Activated CD4-positive, CD25-positive, alpha-beta regulatory T cell treated with anti-CD3 and anti-CD28 coated beads, Interleukin-2, amount 50 U/mL, for 72 hours (primary cell): ENCODE measurements at places on chromosomes 13 and 19.

GRCh38 chr13:43157796-43158195, 134.4 kb downstream of the DNAJC15 start:
- no peak for DNase-seq

DNA sequence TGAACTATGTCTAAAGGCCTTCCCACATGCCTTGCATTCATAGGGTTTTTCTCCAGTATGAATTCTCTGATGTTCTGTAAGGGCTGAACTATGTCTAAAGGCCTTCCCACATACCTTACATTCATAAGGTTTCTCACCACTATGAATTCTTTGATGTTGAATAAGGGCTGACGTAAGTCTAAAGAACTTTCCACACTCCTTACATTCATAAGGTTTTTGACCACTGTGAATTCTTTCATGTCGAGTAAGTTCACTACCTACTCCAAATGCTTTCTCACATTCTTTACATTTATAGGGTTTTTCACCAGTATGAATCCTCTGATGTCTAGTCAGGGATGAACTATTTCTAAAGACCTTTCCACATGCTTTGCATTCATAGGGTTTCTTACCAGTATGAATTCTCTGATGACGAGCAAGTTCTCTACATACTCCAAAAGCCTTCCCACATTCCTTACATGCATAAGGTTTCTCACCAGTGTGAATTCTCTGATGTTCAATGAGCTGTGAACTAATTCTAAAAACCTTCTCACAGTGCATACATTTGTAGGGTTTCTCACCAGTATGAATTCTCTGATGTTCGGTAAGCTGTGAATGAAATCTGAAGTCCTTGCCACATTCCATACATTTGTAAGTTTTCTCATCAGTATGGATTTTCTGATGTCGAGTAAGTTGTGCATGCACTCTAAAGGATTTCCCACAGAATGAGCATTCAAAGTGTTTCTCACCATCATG, 19.1 kb upstream of the ZNF260 start:
- DNase-seq, result no peak

DNA sequence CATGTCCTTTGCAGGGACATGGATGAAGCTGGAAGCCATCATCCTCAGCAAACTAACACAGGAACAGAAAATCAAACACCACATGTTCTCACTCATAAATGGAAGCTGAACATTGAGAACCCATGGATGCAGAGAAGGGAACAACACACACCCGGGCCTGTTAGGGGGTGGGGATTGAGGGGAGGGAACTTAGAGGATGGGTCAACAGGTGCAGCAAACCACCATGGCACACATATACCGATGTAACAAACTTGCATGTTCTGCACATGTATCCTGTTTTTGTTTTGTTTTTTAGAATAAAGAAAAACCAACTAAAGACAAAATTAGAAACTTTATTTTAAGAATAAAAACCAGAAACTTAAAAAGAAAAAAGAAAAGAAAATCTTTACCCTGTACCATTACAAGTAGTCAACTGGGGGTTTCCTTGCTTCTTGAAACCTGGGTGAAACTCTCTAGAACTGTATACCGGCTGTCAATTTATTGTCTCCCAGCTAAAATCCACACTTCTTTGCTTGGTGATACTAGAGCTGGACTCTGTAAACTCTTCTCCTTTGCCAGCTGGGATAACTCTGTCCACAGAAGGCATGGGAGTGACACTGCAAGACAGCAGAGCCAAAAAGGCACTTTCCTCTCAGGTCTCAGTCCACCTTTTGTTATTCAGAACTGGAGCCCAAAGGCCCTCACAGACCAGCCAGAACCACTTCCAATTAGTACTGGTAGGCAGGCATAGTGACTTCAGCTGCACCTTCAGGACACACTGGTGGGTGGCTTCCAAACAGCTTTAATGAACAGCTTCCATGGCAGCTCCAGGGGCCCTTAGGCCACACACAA, 9.0 kb downstream of the MICU2 start:
- no peak for DNase-seq

GRCh38 chr13:45670189-45670885, 31.8 kb upstream of the CBY2 start:
- no peak for DNase-seq

DNA sequence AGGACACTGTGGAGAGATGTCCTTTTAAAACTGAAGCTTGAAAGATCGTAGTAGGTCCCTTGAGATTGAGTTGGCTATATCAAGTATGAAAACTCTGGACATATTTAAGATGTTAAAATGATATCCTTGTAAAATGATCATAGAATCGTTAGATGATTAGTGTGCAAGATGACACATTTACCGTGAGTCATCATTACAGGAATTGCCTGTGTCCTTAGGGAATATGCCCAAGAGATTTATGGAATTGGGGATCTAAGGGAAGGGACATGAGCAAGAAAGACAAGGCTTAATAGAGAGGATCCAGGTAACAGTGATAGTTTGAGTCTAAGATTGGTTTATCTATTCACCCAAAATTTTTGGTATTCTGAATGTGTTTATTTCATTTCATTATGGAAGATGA, 233.7 kb downstream of the GPC5 start:
- no peak for DNase-seq
